ENCODE measurements at places on chromosomes 4 and X. TPM values are rescaled to one million over a fixed set of nuclear protein-coding genes. Genes with fewer than 3 reads are reported as not detected.

- no peak overlapping the region for H3K4me3 ChIP-seq
- H3K4me1 ChIP-seq = no peaks in the 10 kb centered on the region
- H3K36me3 ChIP-seq = peaks cover 16% of the 10 kb centered on the region
- no peak overlapping the region for H3K27ac ChIP-seq
These were observed 38.7 kb downstream of the SEC24B start for GRCh38 chr4:109472343-109472761.

- H3K27me3 ChIP-seq = no peaks in the 10 kb centered on the region
- no peak overlapping the region for H3K4me3 ChIP-seq
- H3K4me1 ChIP-seq = no peaks in the 10 kb centered on the region
These were observed 200.5 kb downstream of the PABPC4L start for GRCh38 chr4:134001057-134001456.

GRCh38 chr4:166279261-166279660 lies 406.2 kb downstream of the TLL1 start:
- no peaks in the 10 kb centered on the region for H3K4me1 ChIP-seq
- DNase-seq = no peak
- H3K36me3 ChIP-seq = no peaks in the 10 kb centered on the region
- H3K27me3 ChIP-seq = no peaks in the 10 kb centered on the region
- no peak overlapping the region for H3K4me3 ChIP-seq

GRCh38 chr4:107825072-107825824 lies 516 bp downstream of the SGMS2 start:
- no peaks in the 10 kb centered on the region for H3K27me3 ChIP-seq
- H3K4me3 ChIP-seq = peak overlapping the region; percentile 67
- no peaks in the 10 kb centered on the region for H3K36me3 ChIP-seq
- peak; percentile 48 for DNase-seq
- peak overlapping the region; percentile 79 for H3K27ac ChIP-seq
- no peaks in the 10 kb centered on the region for H3K4me1 ChIP-seq

GRCh38 chr4:68396756-68397155 lies 46.9 kb upstream of the YTHDC1 start:
- no peaks in the 10 kb centered on the region for H3K4me1 ChIP-seq
- H3K36me3 ChIP-seq = no peaks in the 10 kb centered on the region
- no peak for DNase-seq
- no peak overlapping the region for H3K27ac ChIP-seq
- no peaks in the 10 kb centered on the region for H3K27me3 ChIP-seq

GRCh38 chr4:135408109-135408508 lies 1206.5 kb upstream of the PABPC4L start:
- no peak overlapping the region for H3K4me3 ChIP-seq
- no peaks in the 10 kb centered on the region for H3K27me3 ChIP-seq
- no peaks in the 10 kb centered on the region for H3K4me1 ChIP-seq
- DNase-seq = no peak

DNA sequence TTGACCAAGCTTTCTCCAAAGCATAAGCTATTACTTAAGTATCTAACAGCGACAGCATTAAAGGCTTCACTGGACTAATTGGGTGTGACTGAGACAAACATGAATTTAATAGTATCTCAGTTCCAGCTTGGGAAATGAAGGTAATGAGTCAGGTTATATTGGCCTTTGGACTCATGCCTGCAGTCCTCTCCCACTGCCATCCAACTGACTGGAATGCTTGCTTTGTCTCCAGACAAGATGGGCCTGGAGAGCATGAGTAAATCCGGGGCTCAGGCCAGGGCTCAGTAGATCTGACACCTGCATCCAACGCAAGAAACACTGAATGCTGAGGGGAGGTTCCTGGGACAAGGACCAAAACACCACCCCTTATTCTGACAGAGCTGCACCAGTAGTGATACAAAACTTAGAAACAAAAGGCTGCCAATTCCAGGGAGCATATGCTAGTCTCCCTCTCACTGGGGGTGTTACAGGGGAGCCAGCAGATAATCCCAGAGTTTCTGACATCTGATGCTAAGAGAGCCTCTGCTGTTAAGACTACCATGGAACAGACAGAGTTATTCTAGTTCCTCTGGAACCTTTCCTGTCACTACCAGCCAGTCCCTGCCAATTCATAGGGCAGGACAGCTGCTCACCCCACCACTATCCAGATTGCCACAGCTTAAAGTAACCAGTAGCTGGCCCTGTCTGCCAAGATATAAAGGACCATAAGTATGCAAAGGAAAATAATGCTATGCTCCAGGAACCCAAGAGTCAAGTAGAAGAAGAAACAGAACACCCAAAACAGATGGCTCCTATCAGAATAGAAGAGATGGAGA lies 293.8 kb downstream of the IQCM start:
- H3K4me3 ChIP-seq = no peak overlapping the region
- no peak overlapping the region for H3K27ac ChIP-seq
- no peaks in the 10 kb centered on the region for H3K36me3 ChIP-seq
- no peaks in the 10 kb centered on the region for H3K27me3 ChIP-seq

- no peaks in the 10 kb centered on the region for H3K27me3 ChIP-seq
- no peaks in the 10 kb centered on the region for H3K36me3 ChIP-seq
- no peak overlapping the region for H3K27ac ChIP-seq
- no peak overlapping the region for H3K4me3 ChIP-seq
These were observed 12.3 kb downstream of the RNF175 start for GRCh38 chr4:153747406-153747955.

- H3K27ac ChIP-seq = no peak overlapping the region
- no peak overlapping the region for H3K4me3 ChIP-seq
- H3K27me3 ChIP-seq = no peaks in the 10 kb centered on the region
- DNase-seq = no peak
These were observed 5.1 kb downstream of the UPRT start for GRCh38 chrX:75278991-75279390.

- H3K4me1 ChIP-seq = no peaks in the 10 kb centered on the region
- no peak overlapping the region for H3K27ac ChIP-seq
- no peak for DNase-seq
- peaks cover 2% of the 10 kb centered on the region for H3K27me3 ChIP-seq
- H3K4me3 ChIP-seq = no peak overlapping the region
- H3K36me3 ChIP-seq = no peaks in the 10 kb centered on the region
These were observed 220.7 kb downstream of the HS6ST2 start for GRCh38 chrX:132737743-132738142.

DNA sequence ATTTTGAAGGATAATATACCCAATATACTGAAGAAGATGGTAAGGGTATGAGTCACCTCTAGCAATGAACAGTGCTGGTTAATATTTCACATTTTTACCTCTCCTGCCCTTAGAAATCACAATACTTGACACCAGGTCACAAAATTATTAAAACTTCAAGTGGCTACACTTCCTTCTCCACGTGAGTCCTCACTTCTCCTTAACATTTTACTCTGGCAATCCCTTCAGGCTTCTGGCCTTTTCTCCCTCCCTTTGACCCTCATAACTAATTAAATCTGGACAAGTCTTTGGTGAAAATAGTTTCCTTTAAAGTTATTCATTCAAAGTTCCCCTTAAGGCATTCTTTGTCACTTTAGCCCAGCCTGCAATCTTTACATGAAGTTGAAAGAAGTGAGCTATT lies 190.4 kb downstream of the UNC5C start:
- no peaks in the 10 kb centered on the region for H3K36me3 ChIP-seq
- H3K27me3 ChIP-seq = no peaks in the 10 kb centered on the region
- H3K4me1 ChIP-seq = peaks cover 14% of the 10 kb centered on the region
- no peak overlapping the region for H3K4me3 ChIP-seq
- H3K27ac ChIP-seq = no peak overlapping the region

- H3K4me3 ChIP-seq = no peak overlapping the region
- H3K27me3 ChIP-seq = no peaks in the 10 kb centered on the region
- H3K27ac ChIP-seq = no peak overlapping the region
These were observed 26.7 kb upstream of the RBM47 start for GRCh38 chr4:40656201-40656863.

DNA sequence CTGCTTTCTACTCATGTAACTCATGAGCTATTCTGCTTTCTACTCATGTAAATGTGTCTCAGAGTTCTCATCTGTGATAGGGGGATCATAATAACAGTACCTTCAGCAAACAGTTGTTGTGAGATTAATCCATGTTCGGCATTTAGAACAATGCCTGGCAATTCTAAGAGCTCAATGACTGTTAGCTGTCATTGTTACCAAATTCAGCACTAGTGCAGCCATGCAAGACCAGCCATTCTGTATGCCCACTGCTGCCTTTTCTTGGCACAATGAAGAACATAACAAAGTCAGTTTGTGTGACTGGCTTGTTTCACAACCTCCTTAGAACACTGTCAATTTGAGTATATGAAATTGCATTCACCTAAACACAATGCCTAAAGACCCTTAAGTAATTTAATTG lies 163.2 kb downstream of the ANK2 start:
- no peak for DNase-seq
- H3K36me3 ChIP-seq = no peaks in the 10 kb centered on the region
- H3K27ac ChIP-seq = no peak overlapping the region
- H3K4me1 ChIP-seq = no peaks in the 10 kb centered on the region
- no peak overlapping the region for H3K4me3 ChIP-seq

GRCh38 chr4:56658528-56658927 lies 22.6 kb downstream of the HOPX start:
- no peaks in the 10 kb centered on the region for H3K36me3 ChIP-seq
- no peak for DNase-seq
- H3K4me3 ChIP-seq = no peak overlapping the region
- no peaks in the 10 kb centered on the region for H3K4me1 ChIP-seq

GRCh38 chrX:46444011-46444410 lies 101.2 kb downstream of the ZNF674 start:
- DNase-seq = no peak
- no peaks in the 10 kb centered on the region for H3K4me1 ChIP-seq
- H3K4me3 ChIP-seq = no peak overlapping the region
- H3K27me3 ChIP-seq = no peaks in the 10 kb centered on the region

Gene POU3F4
- not detected for total RNA-seq

Gene SLITRK2
- 0.04 TPM for total RNA-seq

Gene HSFX3
- not detected for total RNA-seq

Gene INTS12
- 18.0 TPM for total RNA-seq

Gene TRMT10A
- 6.5 TPM for total RNA-seq

Gene USP17L25
- total RNA-seq = not detected

Gene MID1
- 2.2 TPM for total RNA-seq

Gene PDE6B
- 0.76 TPM for total RNA-seq

Gene RHOXF2B
- not detected for total RNA-seq

Gene ZNF157
- not detected for total RNA-seq
